ENCODE measurements at places on chromosomes 11 and 22.
A peak's percentile ranks its signal among the peaks of the same experiment; 100 is the strongest.

- peak; percentile 30 for DNase-seq
Measured at GRCh38 chr11:61545341-61545740, 35.5 kb downstream of the SYT7 start.

DNA sequence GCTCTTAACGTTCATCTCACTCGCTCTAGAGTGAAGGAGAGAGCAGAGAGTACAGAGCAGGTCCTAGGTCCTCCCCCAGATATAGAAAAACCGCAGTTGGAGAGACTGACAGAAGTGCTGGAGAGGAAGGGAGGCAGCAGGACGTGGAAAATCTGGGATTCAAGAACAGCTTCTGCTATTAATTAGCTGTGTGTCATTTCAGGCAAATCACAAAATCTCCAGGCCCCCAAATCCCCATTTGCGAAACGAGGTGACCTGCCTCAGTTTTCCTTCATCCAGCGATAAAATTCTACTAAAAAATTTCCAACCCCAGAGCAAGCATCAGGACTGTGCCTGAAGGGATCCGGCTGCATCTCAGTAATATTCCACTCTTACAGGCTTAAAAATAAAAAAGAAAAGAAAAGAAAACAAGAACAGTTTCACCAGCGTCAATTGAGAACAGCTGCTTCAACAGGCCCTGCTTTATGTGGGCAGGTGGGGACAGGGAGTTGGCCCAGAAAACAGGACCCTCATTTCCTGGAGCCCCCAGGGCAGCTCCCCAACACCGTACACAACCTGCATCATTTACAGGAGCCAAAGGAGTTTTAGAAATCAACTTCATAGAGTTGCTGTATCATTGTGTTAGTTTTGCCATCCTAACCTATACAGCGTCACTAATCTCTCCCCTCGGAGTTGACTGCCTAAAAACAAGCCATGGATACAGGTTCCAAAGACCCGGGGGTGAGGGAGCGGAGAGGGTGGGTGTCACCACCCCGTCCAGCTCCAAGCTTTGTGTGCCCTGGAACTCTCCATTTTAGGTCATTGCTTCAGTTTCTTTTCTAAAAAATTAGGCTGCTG lies 2.3 kb upstream of the MALAT1 start:
- no peak for DNase-seq

- peak; percentile 18 for DNase-seq
Measured at GRCh38 chr11:47714554-47715081, 551 bp downstream of the AGBL2 start.

- DNase-seq: no peak
Measured at GRCh38 chr11:124071623-124071948, 30.5 kb upstream of the OR10G7 start.

- DNase-seq: no peak
Measured at GRCh38 chr11:117884994-117885393, 8.5 kb upstream of the FXYD6 start.
